CD8-positive, alpha-beta memory T cell (primary cell): ENCODE measurements at places on chromosomes 7 and 10.

GRCh38 chr7:32074787-32075585 is 4.8 kb upstream of the PDE1C start:
- DNase-seq: no peak

DNA sequence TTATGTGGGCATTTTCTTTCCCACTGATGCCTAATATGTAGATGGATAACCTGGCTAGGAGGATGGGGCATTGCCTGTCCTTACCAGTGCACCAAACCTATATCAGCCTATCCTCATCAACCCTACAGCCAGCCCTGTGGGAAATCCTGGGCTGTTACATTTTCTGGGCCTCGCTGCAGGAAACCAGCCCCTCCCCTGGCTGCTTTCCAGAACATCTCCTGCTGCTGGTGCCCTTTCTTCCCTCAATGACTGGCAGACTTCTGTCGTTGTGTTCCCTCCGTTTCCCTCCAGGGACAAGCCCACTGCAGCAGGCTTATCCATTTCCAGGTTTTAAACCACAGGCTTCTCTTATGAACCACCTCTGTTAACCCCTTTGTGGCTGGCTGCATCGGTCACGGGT is 486.1 kb upstream of the COBL start:
- DNase-seq: no peak

DNA sequence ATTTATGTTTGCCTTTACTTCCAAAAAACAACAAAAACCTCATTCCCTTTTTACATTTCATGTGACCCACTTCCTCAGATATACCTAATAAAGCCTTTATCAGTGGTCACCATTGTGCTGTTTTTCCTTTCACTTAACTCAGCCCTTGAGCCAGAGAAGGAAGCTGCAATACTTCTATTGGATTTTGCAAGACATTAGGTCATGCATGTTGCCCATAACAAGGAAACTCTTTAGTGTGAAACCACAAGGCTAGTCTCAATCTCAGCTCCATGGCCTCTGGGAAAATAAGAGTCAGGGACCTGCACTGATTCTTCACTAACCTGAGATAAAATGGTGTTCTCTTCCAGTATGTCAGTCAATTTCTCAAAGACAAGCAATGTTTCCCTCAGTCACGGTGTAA is 27.8 kb downstream of the STEAP4 start:
- no peak for DNase-seq

- DNase-seq: no peak
Observed at GRCh38 chr7:108171164-108171563, 41.0 kb upstream of the LAMB4 start.

DNA sequence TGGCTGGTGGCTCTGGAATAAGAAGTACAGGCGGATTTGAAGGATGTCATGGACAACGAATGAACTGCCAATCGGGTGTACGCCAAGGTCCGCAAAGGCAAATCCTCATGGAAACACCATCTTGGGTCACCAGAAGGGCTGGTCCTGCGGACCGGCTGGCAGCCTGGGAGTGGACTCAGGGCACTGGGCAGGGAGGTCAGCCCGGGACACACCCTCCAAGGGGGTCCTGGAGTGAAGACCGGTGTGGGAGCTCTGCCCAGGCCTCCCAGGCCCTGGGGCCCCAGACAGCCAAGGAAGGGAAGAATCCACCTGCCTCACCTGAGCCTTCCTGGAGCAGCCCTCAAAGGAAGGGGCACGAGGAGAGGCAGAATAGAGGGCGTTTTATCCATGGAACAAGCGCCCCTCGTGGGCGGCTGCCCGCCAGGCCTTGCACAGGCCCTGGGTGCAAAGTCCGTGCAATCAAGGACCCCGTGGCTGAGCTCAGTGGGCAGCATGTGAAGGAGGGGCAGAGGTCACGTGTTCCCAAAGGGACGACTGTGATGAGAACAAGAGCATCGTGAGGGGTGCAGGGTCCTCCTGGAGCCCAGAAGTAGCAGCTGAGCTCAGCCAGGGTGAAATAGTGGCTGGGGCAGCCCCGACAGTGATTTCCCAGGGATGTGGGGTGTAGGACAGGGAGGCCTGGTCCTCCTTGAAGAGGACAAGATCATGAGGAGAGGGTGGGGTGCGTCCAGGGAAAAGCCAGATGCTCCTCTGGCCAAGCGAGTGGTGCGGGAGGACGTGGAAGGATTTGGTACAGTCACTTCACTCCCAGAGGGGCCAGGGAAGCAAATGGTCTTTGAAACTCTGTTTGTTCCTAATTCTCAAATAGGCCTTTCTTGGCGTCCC is 105.2 kb downstream of the TCERG1L start:
- DNase-seq: no peak

GRCh38 chr7:157555944-157556641 is 219.3 kb downstream of the DNAJB6 start:
- DNase-seq: no peak

GRCh38 chr10:3902054-3902808 is 117.2 kb upstream of the KLF6 start:
- peak; percentile 74 for DNase-seq

- DNase-seq: no peak
Observed at GRCh38 chr10:117547716-117548668, 5.4 kb downstream of the EMX2 start.

- no peak for DNase-seq
Observed at GRCh38 chr7:54778696-54779540, 19.9 kb upstream of the SEC61G start.

DNA sequence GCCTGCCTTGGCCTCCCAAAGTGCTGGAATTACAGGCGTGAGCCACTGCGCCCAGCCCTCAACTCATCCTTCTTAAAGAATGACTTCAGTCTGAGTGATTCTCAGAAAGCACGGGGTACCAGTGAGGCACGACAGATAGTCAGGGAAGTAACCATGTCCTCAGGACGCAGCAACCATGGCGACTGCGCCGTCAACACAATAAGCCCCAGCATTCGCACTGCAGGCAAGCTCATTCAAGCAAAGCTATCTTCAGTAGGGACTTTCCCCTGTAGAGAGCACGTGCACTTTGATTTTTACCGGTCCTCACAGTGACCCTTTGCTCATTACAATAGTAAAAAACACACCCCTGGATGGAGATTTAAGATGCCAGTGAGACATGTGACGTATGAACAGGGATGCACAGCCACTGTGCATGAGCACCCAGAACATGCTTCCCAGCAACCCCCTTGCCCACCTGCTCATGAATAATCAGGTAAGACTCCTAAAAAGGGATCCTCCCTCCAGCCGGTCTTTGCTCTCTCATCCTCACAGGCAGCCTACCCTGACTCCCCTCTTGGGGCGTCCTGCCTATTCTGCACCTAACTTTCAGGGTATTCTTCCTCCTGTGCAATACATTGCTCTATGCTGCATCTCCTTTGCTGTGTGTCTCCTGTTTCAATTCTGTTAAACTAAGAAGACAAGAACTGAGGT is 9.1 kb downstream of the WDR86 start:
- no peak for DNase-seq

DNA sequence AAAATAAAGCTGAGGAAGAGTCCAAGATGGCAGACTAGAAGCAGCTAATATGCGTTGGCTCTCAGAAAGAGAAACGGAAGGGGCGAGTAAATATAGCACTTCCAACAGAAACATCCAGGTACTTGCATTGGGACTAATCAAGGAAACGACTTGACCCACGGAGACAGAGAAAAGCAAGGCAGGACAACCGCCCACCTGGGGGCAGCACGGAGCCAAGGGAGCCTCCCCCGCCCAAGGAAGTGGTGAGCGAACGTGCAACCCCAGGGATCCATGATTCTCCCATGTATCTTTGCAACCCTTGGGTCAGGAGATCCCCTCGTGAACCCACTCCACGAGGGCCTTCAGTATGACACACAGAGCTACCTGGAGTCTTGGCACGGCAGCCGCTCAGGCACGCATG is 45.4 kb upstream of the GRM3 start:
- no peak for DNase-seq

DNA sequence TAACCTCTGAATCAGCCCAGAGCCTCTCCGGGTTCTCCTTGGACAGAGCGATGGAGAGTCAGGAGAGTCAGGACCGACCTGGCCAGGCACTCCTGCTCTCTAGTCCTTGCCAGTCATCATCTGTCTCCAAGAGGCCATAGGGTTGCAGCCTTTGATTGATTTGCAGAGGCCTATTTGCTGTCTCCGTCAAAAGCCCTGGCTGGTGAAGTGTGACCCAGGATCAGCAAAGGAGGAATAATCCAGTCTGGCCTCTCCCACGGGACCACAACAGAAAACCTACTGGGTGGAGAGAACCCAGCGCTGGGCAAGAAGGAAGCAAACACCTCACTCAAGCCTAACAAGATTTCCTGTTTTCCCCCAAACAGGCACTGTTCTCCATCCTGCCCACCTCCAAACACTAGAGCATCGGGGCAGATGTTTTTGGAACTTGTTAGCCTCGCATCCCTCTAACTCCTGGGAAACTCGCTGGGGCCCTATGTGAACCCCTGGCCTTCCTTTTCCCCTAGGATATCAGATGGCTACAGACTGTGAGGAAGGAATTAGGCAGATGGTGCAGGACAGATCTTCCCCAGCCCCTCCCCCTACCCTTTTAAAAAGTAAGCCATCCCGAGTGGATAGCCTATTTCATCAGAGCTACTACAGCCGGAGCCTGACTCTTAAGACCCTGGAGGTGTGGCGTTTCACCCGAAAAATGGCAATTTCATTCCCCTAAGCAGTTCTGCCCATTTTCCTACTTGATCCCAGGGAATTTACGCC is 54.3 kb downstream of the PODXL start:
- no peak for DNase-seq

DNA sequence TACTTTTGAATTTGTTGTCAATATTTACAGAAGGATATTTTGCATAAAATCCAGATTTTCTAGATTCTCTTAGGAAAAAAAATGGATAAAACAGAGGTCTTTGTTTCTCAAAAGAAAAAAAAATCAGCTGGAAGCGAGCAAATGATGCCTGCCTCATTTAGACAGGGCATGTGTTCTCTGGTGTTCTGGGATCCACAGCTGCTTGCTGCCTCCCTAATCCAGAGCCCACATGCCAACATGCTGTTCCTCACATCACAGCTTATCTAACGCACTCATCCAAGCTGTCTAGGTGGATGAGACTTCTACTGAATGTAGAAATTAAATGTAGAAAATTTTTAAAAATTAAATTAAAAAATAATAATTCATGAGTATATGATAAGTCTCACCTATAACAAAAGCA is 630.1 kb downstream of the SORCS1 start:
- no peak for DNase-seq

DNA sequence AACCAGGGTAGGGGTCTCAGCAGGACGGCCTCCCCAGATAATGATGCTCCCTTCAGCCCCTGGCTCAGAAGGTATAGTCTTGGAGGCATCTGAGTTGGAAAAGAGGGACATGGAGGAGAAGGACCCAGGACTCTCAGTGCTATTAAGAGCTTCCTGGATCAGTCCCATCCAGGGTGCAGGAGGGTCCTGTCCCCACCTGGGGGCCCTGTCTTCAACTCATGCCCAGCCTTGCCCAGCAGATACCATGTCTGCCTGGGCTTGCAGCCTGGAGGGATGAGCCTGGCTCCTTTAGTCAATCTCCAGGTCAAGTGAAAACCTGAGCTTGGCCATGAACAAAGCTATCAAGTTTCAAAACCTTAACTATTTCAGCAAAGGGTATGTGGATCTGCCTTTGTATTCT is 67.6 kb downstream of the PRTFDC1 start:
- no peak for DNase-seq

DNA sequence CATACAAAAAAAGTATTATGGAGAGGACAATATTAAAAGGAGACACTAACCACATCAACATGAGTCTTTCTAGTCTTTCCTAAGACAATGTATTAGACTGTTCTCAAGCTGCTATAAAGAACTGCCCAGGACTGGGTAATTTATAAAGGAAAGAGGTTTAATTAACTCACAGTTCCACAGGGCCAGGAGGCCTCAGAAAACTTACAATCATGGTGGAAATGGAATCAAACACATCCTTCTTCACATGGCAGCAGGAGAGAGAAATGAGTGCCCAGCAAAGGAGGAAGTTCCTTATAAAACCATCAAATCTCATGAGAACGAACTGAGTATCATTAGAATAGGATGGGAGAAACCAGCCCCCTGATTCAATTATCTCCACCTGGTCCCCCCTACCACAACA is 25.7 kb downstream of the CACNA2D1 start:
- DNase-seq: no peak

- no peak for DNase-seq
Observed at GRCh38 chr10:1577945-1578344, 159.4 kb downstream of the ADARB2 start.

DNA sequence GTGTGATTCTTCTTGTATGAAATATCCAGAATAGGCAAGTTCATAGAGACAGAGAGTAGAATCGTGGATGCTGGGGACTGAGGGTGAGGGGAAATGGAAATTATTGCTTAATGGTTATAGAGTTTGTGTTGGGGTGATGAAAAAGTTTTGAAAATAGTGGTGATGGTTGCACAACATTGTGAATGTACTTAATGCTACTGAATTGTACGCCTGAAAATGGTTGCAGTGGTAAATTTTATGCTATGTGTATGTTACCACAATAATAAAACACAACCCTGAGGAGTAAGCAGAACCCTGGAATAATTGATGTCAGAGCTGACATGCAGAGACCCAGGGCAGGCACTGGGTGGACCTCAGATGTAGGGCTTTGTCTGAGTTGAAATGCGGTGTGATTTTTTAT is 57.6 kb downstream of the TACR2 start:
- no peak for DNase-seq

GRCh38 chr10:25018703-25019102 is 2.3 kb downstream of the THNSL1 start:
- no peak for DNase-seq

GRCh38 chr10:71066600-71066999 is 145.8 kb upstream of the UNC5B start:
- no peak for DNase-seq

DNA sequence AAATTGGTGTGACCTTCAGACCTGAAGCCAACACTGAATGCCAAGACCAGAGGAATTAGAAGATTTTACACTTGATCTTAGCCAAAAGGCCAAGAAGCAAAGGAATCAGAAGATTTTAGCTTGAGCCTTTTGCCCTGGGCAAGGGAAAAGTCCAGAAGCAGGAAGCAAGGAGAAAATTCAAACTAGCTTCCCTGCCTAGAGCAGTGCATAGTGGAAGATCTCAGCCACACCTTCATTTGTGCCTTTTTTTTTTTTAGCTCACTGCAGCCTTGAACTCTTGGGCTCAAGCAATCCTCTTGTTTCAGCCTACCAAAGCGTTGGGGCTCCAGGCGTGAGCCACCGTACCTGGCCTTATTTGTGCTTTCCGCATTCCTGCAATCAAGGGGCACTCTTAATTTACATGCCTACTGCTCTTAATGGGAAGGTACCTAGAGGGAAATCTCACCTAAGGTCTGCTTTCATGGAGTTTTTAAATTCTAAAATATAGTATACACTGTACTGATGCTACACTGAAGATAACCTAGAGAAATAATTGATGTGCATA is 8.3 kb upstream of the PIP4K2A start:
- no peak for DNase-seq

GRCh38 chr7:28674359-28674782 is 262.1 kb downstream of the CREB5 start:
- no peak for DNase-seq

DNA sequence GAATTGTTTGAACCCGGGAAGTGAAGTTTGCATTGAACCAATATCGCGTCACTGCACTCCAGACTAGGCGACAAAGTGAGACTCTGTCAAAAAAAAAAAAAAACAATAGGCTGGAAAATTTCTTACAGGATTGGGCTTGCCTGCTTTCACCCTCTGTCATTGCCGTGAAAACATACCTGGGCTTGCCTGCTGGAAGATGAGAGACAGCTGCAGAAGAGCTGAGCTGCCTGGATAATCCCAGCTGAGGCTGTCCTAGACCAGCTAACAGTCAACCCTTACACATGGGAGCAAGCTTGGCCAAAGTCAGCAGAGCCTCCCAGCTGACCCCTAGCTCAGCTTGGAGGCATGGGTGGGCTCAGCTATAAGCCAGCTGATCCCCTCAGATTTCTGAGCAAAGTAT is 306.2 kb downstream of the CCSER2 start:
- DNase-seq: no peak

- no peak for DNase-seq
Observed at GRCh38 chr10:126500866-126501265, 112.6 kb upstream of the ADAM12 start.
